ENCODE measurements at places on chromosomes 2 and 18.

DNA sequence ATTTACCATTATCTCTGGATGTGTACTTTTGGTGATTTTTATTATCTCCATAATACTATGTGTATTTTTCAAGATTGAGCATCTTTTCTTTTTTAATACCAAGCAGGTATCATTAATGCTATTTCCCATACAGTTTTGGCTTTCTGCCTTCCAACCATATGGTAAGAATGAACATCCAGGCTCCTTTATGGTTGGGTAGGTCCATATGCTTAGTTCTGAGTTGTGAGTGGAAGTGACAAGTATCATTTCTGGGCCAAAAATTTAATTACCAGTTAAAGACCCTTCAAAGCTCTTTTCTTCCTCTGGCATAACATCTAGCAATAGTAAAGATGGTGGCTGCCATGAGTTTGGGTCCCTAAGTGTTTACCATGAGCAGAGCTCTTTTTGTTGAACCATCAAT lies 4.3 kb upstream of the RBM43 start:
- DNase-seq, result no peak

DNA sequence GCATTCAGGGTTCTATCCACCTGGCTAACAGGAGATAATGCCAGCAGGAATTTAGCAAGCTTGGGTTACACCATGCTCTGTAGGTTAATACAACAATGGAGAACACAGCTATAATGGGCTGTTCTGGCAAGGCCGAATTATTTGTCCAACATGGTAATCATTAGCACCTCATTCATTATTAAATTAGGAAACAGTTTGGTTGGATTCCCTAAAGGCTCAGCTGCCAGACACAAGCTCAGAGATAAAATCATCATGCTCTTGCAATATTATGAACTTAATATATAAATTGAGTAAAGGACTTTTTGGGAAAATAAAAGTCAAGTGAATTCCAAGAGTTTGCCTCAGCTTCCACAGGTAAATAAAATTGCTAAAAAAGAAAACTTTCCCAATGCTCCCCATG lies 166.4 kb downstream of the ANKRD44 start:
- DNase-seq, result no peak

DNA sequence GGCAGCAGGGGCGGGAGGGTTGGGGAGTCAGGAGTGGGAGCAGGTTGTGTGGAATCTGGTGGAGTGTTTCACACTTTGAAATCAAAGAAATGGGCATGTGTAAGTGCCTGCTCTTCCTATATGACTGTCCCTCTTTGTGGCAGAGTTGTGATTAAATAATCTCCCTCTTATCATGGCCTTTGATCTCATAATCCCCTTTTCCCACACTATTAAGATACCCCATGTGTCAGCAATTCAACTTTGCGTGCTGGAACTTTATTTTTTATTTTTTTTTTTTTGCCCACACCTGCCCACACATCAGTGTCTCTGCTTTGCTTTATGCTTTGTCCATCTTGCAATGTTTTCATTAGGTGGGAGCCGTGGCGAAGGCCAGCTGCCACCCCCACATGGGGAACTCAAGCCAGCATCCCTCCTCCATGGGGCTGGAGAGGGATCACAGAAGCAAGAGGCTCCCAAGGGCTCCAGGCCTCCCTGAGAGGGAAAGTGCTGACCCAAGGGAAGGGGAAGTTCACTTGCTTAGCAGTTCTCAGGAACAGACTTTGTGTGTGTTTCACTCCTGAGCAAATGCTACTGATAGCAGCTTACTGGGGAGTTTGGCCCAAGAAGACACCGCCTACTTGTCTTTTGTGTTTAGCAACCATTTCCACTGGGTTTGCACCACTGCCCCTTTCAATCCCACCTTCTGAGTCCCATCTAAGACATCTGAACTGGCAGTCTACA lies 243.4 kb downstream of the BCL11A start:
- DNase-seq, result no peak

GRCh38 chr2:232979871-232980461 lies 33.1 kb downstream of the NGEF start:
- DNase-seq, result no peak

DNA sequence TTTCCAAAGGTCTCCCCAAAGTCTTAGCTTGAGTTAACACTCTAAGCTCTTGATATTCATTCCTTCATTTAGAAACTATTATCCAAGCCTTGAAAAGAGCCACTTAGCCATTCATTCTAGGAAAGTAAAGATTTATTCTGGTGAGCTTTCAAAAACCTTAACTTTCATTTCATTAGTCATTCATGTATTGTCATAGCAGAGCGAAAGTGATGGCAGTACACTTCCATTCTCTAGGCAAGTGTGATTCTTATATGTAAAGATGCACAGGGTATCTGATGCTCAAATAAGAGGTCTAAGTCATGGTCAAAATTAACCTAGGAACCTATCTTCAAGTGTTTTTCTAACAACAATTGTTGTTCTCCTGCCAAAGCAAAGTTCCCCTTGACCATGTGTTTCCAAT lies 553.0 kb upstream of the FANCL start:
- no peak for DNase-seq

GRCh38 chr18:45731716-45732115 lies 7.7 kb downstream of the SLC14A1 start:
- DNase-seq, result no peak

DNA sequence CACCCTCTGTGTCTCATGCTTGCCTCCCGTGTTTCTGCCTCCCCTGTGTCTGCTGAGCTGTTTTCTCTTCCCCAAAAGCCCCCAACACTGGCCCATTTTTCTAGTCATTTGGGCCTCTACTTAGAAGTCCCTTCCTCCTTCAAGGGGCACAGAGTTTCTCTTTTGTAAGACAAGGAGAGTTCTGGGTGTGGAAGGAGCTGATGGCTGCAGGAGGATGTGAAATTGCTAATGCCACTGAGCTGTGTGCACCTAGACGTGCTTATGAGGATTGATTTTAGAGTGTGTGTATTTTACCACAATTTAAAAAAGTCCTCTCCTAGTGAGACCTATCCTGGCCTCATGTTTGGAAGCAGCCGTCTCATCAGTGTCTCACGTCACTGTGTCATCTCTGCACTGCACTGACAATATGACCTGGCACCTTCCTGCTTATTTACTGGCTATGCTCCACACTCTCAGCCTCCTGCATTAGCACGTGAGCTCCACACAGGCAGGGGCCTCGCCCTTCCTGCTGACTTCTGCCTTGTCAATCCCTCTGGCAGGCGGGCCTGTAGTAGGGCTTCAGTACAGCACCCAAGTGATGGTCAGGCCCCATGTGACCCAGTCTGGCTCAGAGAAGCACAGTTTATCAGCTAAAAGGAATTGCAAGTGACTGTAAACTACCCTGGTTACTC lies 8.0 kb upstream of the MBP start:
- DNase-seq, result peak; percentile 36

DNA sequence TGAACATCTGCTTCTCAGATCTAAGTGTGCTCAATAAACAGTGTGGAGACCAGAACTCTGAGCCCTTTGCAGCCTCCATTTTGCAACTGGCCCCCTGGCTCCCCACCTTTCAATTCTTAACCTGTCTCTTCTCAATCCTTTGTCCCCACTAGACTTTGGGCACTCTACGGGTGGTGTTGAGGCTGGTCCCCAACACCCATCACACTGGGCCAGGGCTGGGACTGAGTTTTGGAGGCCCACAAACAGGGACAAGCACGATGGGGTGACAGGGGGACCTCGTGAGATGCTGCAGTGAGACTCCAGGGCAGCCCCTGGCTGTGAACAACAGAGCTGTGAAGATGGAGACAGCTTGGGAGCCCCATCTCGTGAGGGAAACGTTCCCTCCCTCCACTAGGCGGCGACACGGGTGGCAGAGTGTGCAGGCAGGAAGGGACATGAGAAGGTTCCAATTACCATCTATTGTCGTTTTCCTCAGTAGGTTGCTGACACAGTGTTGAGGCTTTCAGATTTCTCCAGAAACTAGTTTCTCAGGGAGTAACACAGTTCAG lies 1.2 kb downstream of the ANKMY1 start:
- DNase-seq, result peak; percentile 76

DNA sequence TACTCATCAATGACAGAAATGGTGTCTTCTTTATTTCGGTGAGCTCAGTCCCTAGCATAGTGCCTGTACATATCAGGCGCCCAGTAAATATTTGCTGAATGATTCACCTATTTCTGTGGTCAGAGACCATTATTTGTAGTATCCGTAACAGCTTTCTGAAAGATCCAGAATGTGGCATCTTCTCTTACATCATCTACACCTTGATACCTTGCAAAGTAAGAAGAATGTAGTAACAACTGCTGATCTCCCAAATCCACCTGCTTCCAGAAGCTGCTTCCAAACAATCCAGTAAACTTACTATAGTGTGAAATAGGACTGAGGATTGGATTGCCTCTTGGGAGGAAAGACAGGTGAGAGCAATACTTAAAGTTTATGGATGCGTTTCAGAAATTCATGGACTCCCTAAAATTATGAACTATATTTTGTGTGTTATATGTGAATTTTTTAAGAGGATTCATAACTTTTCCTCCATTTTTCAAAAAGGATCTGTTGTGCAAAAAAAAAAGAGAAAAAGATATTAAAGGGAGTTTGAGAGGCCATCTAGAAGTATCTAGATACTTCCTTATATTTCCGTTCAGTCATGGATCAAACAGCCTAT lies 945 bp upstream of the ASXL2 start:
- DNase-seq, result no peak

- no peak for DNase-seq
These were observed 77.2 kb downstream of the MYO3B start for GRCh38 chr2:170255137-170255536.

- no peak for DNase-seq
These were observed 618.0 kb downstream of the NYAP2 start for GRCh38 chr2:226017537-226017936.

GRCh38 chr2:135424849-135425248 lies 106.2 kb downstream of the ZRANB3 start:
- no peak for DNase-seq

- no peak for DNase-seq
These were observed 151.2 kb downstream of the STK39 start for GRCh38 chr2:168096158-168096557.

DNA sequence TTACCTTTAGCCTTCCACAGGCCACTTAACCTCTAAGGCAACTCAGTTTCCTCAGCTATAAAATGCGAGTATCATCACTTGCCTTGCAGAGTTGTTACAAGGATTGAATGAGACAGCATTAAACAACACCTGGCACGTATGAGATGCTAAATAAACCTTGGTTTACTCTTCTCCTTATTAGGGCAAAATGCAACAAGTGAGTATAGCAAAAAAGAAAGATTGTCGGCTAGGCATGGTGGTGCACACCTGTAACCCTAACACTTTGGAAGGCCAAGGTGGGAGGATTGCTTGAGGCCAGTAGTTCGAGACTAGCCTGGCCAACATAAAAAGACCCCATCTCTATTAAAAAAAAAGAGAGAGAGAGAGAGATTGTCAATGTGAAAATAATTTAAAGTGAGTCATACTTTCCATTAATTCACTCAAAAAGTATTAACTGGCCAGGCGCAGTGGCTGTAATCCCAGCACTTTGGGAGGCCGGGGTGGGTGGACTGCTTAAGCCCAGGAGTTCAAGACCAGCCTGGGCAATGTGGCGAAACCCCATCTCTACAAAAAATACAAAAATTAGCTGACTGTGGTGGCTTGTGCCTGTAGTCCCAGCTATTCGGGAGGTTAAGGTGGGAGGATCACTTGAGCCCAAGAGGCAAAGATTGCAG lies 8.0 kb downstream of the ATAD2B start:
- no peak for DNase-seq

DNA sequence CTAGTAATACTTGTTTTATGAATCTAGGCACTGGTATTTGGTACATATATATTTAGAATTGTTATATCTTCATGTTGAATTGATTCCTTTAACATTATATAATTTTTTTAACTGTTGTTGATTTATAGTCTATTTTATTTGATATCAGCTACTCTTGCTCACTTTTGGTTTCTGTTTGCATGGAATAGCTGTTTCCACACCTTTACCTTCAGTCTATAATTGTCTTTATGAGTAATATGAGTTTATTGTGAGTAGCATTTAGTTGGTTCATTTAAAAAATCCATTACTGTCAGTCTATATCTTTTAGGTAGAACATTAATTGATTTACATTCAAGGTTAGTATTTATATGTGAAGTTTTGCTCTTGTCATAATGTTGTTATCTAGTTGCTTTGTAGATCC lies 58.6 kb downstream of the SMCHD1 start:
- DNase-seq, result no peak

- DNase-seq, result no peak
These were observed 142.1 kb downstream of the SEPTIN10 start for GRCh38 chr2:109471658-109472057.

DNA sequence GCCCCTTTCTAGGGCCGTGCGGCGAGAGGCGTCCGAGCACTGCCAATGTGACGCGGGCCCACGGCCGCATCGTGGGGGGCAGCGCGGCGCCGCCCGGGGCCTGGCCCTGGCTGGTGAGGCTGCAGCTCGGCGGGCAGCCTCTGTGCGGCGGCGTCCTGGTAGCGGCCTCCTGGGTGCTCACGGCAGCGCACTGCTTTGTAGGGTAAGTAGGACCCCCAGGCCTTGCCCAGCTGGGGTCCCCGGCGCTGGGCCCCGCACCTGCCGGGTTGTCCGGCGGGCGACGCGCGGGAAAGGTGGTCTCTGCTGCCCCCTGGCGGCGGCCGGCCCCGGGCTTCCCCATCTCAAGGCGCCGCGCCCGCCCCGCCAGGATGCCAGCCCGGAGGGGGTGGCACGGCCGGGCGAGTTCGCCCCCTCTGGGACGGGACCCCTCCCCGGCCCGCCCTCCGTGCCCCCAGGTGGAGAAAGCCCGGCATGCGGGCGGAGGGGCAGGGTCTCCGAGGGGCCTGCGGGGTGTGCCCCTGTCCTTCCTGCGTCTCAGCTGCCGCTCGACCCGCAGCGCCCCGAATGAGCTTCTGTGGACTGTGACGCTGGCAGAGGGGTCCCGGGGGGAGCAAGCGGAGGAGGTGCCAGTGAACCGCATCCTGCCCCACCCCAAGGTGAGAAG lies 1.9 kb downstream of the PRSS56 start:
- peak; percentile 68 for DNase-seq

DNA sequence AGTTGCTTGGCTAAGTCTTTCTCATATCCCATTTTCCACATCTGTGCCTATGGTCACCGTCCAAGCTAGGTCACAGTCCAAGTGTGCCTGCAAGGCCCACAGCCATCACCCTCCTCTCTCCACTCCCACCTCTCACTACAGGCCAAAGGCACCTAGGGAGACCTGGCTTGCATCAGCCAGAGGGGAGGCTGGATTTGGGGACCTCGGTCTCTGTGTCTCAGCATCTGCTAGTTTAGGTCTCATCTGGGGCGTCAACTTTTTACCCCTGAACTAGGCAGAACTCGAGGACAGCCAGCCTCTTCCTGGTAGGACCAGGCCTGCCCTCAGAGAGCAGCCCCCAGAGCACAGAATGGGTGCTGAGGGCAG lies 217.1 kb downstream of the DYSF start:
- DNase-seq, result no peak

DNA sequence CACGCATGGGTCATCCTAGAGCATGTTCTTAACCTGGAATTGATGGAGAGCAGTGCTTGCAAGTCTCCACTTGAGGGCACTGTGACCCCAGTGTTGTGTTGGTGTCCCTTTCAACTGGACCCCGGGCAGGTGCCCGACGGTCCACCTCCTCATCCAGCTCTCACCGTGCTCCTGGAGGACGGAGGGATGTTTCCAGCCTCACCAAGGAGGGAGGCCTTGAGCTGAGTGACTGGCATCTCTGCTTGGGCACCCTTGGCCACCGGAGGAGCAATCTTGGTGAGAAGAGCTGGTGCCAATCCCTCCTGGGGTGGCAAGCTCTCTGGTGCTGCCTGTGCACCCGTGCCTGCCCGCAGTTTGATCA lies 45.4 kb upstream of the ASB18 start:
- no peak for DNase-seq

Data from activated naive CD4-positive, alpha-beta T cell treated with Interleukin-2 at 50 U/mL for 16 hours (primary cell).